ENCODE measurements at places on chromosomes 4 and X.

- H3K4me3 ChIP-seq, result no peak overlapping the region
- H3K4me1 ChIP-seq, result no peaks in the 10 kb centered on the region
- H3K36me3 ChIP-seq, result no peaks in the 10 kb centered on the region
- no peak overlapping the region for H3K27ac ChIP-seq
- no peak for DNase-seq
- peaks cover 2% of the 10 kb centered on the region for H3K27me3 ChIP-seq
These were observed 11.7 kb upstream of the TLL1 start for GRCh38 chr4:165861363-165861762.

DNA sequence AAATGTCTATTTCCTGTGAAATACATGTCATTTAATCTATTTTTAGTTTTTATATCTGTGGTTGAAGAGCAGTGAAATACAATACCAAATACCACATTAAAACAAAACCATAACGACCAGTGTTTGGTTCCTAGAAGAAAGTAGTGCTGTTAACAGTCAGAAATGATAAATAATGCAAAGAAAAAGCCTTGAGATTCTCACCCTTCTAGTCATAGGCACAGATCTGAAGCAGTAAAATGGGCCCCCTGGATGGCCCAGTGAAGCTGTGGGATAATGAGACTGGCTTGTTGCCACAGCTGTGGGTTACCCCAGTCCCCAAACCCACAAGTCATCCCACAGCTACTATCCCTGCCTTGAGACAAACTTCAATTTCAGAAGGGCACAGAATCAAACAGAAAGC, 137.3 kb upstream of the RPL34 start:
- peaks cover 2% of the 10 kb centered on the region for H3K4me1 ChIP-seq
- H3K27ac ChIP-seq, result no peak overlapping the region
- DNase-seq, result peak; percentile 69
- H3K36me3 ChIP-seq, result no peaks in the 10 kb centered on the region
- H3K4me3 ChIP-seq, result no peak overlapping the region
- no peaks in the 10 kb centered on the region for H3K27me3 ChIP-seq

DNA sequence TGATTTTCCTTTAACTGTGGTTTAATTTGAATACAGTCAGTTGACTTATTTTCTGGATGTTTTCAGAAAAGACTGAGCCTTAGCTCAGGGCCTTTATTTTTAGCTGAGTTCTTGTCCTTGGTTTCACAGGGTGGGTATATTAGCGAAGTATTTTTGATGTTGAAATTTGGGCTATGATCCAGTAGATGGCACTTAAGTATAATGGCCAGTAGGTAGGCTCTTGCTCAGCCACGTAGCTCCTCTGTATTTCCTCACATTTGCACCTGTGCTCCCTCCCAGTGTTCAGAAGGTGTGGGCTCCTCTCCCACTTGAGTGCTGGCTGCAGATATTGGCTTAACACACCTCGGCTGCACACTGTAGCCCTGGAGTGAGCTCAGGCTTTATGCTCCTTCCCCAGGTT, 549.9 kb upstream of the AMOT start:
- H3K4me1 ChIP-seq, result no peaks in the 10 kb centered on the region
- no peak overlapping the region for H3K4me3 ChIP-seq
- no peak overlapping the region for H3K27ac ChIP-seq
- no peaks in the 10 kb centered on the region for H3K36me3 ChIP-seq
- no peaks in the 10 kb centered on the region for H3K27me3 ChIP-seq

DNA sequence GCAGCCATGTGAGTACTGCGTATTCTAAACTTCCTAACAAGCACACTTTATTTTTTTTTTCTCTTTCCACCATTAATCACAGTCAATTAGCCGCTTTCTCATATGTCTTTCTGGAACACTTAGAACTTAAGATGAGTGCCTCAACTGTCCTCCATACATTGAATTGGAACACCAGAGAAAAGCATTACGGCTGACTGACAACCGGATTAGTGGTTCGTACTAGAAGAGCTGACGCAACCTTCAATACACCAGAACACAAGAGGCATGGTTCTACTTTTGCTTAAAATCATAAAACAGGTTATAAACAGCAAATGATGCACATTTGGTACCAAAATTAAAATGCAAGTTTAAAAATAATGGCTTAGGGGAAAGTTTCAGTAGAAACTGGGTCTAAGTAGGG, 3.3 kb downstream of the TMEM47 start:
- no peak overlapping the region for H3K27ac ChIP-seq
- peaks cover 7% of the 10 kb centered on the region for H3K4me1 ChIP-seq
- H3K36me3 ChIP-seq, result no peaks in the 10 kb centered on the region
- peaks cover 38% of the 10 kb centered on the region for H3K27me3 ChIP-seq

GRCh38 chr4:48913346-48913745, 6.8 kb upstream of the OCIAD2 start:
- no peak overlapping the region for H3K27ac ChIP-seq
- no peaks in the 10 kb centered on the region for H3K27me3 ChIP-seq
- DNase-seq, result no peak
- H3K4me1 ChIP-seq, result no peaks in the 10 kb centered on the region
- no peak overlapping the region for H3K4me3 ChIP-seq
